GM23338 (cell line): ENCODE measurements at places on chromosomes 2 and 18.

- no peak for DNase-seq
These were observed 37.0 kb downstream of the STK39 start for GRCh38 chr2:168210216-168210894.

DNA sequence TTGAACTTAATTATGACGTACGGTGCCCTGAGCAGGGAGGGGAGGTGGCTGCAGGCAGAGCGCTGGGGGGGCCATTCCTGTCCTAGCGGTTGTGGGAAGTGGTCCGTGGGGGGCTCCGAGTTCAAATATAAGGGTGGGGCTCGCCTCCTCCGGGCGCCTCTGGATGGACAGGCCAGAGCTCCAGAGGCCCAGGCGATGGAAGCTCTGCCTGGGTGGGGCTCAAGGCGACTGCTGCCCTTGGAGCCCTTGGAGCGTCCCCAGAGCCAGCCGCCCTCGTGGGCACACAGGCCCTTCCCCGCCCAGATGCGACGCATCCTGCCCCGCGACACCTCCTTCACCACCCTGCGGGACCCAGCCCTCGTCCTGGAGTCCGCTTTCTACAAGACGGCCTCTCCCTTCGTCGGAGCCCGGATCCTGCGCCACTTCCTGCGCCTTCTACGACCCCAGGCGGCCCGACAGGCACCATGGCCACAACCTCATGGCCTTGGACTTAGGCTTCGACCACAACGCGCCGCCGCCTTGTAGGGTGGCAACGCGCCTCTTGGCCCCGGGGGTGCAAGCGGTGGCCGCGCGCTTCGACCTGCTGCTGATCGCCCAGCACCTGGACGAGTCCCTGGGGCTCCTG lies 10.5 kb downstream of the AQP12B start:
- DNase-seq: peak; percentile 56

DNA sequence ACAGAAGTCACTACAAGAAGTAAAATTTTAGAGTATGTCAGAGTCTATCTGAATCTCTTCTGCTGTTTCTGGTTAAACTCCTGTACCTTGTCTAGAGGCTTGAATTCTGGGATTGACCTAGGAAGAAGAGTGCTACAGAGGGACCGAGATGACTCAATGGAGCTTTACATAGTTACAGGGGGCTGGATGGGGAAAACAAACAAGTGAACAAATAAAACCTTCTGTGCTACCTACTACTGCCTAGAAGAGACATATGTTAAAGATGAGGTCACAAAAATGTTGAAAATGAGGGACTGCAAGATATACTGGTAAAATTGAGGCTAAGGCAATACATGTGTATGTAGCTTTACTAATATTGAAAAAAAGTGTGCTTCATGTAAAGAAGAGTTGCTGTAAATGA lies 265.4 kb upstream of the TFPI start:
- no peak for DNase-seq

DNA sequence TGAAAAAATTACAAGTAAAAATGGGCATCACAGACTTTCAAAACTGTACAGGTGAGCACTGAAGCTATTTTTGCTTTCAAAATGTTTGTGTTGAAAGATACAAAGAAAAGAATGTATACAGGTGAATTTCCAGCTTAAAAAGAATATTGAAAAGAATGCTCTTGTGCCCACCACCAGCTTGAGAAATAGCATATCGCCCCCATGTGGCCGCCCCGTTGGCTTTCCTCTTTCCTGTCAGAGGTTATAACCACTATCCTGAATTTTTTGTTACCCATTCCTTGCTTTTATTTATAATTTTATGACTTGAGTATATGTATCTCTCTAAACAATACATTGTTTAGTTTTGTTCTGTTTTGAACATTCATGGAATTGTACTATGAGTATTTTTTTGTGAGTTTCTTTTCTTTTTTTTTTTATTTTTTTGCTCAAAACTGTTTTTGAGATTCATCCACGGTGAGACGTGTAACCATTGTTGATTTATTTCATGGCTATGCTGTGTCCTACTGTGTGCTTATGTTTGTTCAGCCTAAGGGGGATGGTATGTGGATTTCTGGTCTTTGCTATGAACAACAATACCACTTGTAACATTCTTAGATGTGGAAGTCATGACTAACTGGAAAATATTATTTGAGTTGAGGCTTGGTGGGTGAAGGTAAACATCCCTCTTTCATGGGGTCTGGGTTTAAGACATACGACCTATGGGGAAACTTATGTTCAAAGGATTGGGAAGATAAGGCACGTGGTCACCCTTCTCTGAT lies 11.6 kb downstream of the TRPM8 start:
- DNase-seq: peak; percentile 76

DNA sequence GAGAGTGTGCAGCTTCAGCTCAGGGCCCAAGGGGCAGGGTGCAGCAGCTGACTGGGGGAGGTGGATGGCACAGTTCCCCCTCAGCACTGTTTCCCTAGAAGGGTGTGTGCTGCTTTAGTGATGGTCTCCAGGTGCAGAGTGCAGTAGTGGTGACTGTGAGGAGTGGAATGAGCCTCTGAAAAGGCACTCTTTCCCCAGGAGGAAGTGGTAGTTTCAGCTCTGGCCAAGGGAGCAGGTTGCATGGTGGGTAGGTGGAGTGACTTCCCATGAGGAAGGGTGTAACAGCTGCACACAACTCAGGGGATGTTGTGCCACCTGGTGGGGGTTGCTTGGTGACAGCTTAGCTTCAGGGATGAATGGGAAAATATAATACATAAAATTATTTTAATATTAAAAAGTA lies 251.5 kb upstream of the NXPH2 start:
- peak; percentile 34 for DNase-seq

DNA sequence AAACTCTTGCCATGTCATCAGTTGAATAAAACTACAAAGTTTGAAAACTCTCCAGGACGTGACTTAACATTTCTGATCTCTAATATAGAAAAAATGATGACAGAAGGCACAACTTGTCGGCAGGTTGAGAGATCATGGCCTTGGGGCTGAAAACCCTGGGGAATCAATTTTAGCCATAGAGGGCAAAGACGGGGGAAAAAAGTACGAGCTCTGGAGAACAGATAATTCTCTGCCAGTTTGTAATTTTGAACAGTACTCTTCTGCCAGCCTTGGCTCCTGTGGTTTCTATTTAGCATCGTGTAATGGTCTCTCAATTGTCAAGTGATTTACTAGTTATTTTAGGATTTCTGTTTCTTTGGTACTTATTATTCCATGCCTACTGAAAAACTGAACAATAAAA lies 25.3 kb upstream of the CPS1 start:
- no peak for DNase-seq
